ENCODE measurements at places on chromosomes 4 and X. TPM values are rescaled to one million over a fixed set of nuclear protein-coding genes. Genes with fewer than 3 reads are reported as not detected.

AMBN gene
- not detected for total RNA-seq

- DNase-seq, result no peak
These were observed 16.2 kb downstream of the ANK2 start for GRCh38 chr4:113065629-113066028.

F8A1 gene
- 21.5 TPM for total RNA-seq

GRCh38 chr4:74794382-74795010 is at the start of gene BTC:
TSS of gene BTC (minus strand) at chr4:74794523. CDS start at chr4:74794325, 198 bp downstream.
- DNase-seq, result peak; percentile 78

GRCh38 chrX:131918839-131919238 is 104.3 kb upstream of the STK26 start:
- DNase-seq, result no peak

OPRPN gene
- not detected for total RNA-seq

XK gene
- 9.3 TPM for total RNA-seq

GRCh38 chr4:124282301-124282898 is 430.1 kb downstream of the ANKRD50 start:
- no peak for DNase-seq

SSX7 gene
- total RNA-seq, result not detected

GRCh38 chrX:71195964-71196649 is 26.9 kb upstream of the GJB1 start:
- DNase-seq, result no peak

DNA sequence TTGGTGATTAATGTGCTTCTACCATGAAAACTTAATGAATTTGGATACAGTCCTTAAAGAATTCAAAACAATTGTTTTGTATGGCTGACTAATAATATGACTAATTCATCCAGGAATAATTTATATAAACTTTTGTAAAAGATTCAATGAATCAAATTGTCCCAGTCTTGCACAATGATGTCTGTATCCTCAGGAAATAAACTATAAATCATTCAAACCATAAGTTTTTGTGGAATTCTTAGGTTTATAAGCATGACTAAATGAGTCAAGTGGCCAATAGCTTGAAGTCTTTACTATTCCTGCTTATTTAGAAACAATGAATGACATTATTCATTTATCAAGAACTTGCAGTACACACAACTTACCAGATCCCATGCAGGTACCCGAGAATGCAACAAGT is 935.0 kb upstream of the INTU start:
- DNase-seq, result no peak

- no peak for DNase-seq
These were observed 24.6 kb upstream of the LRBA start for GRCh38 chr4:151039733-151040132.

- no peak for DNase-seq
These were observed 75.4 kb downstream of the MBNL3 start for GRCh38 chrX:132413459-132413858.

DNA sequence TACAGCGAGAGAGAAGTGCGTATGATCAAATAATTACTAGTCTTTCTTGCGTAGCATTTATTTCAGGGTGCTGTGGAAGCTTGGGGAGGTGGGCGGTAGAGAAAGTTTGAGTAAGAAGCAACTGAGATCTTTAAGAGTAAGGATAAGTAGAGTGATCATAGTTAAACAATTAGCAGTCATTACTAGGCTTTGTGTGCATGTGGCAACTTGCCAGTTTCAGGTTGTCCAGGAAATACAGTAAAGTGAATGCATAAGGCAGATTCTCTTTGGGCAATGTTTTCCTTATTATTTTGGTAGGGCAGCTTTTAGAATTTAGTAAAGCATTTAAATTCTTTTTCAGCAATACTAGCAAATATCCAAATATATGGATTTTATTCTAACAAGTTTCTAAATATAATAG is 57.0 kb downstream of the HPGDS start:
- DNase-seq, result peak; percentile 8

GIMD1 gene
- total RNA-seq, result not detected

- DNase-seq, result no peak
These were observed 1.4 kb upstream of the LGI2 start for GRCh38 chr4:25032126-25032525.

GRCh38 chr4:139450586-139450985 is 3.3 kb upstream of the RAB33B start:
- DNase-seq, result no peak

DDIT4L gene
- total RNA-seq, result 1.0 TPM

GRCh38 chr4:107747748-107748486 is 27.9 kb upstream of the PAPSS1 start:
- no peak for DNase-seq

CD40LG gene
- total RNA-seq, result not detected

GAGE12E gene
- not detected for total RNA-seq

- no peak for DNase-seq
These were observed 24.5 kb downstream of the RBBP7 start for GRCh38 chrX:16845686-16846085.

KIAA0232 gene
- 15.0 TPM for total RNA-seq

GPRASP3 gene
- total RNA-seq, result 3.6 TPM

DNA sequence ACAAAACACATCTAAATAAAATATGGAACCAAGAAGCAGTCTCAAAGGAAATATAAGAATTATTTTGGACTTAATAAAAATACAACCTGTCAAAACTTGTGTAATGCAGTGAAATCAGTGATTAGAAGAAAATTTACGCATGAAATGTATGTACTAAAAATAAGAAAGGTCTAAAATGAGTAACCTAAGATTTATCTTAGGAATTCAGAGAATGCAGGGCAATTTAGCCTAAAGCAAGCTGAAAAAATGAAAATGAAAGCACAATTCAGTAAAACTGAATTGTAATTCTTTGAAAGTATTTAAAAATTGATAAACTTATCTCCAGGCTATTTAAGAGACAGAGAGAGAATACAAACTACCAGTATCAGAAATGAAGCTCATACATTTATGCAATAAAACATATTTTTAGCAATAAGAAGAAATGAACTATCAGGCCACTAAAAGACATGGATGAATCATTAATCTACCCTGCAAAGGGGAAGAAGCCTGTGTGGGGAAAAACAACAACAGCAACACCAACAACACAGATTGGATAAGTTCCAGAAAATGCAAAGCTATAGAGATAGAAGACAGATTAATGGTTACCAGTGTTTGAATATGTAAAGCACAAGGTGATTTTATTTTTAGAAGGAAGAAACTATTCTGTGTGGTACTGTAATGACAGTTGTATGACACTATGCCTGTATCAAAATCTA is 442.0 kb upstream of the ADGRL3 start:
- DNase-seq, result no peak

DNA sequence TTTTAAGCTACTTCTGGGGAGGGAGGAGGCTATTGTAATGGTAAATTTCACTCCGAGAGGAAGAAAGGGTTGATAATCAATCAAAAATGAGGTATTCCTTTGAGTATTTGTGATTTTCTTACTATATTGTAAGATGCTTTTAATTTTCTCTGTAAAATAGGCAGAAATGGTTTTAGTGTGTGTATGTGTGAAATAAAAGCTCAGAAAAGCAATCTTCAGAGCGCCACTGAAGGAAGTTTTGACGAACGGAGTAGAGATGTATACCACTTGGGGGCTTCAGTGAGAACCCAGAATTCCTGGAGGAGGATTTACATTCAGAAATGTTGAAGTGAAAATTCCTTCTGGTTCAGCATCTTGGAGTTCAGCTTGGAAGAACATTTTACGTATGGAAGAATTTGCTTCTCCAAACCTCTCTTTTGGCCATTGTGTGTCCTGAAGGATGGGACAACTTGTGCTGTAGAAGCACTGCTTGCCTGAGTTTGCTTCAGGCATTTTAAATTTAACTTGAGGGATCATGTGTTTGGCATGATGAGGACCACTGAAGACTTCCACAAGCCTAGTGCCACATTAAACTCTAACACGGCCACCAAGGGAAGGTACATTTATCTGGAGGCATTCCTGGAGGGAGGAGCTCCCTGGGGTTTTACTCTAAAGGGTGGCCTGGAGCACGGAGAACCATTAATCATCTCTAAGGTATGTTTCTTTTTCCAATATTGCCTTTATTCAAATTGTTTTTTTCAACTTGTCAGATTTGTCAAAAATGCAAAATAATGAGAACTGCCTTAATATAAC is 695 bp downstream of the SHROOM3 start:
- no peak for DNase-seq

DNA sequence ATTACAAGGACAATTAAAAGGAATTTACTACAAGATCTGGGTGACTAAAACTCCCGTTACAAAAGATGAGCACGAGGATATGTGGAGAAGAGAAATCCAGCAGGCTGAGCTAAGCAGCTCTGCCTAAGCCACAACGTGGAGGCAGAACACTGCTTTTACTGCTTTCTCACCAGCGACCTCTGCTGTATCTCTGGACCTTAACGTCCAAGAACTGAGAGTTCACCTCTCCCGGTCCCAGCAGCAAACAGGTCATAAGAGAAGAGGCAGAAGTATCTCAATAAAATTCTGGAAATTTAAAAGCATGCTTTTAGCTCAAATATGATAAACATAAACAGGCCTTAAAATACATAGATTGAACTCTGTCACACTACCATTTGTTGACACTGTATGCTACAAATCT is 81.0 kb downstream of the ADGRA3 start:
- peak; percentile 55 for DNase-seq

VCX gene
- not detected for total RNA-seq

DNA sequence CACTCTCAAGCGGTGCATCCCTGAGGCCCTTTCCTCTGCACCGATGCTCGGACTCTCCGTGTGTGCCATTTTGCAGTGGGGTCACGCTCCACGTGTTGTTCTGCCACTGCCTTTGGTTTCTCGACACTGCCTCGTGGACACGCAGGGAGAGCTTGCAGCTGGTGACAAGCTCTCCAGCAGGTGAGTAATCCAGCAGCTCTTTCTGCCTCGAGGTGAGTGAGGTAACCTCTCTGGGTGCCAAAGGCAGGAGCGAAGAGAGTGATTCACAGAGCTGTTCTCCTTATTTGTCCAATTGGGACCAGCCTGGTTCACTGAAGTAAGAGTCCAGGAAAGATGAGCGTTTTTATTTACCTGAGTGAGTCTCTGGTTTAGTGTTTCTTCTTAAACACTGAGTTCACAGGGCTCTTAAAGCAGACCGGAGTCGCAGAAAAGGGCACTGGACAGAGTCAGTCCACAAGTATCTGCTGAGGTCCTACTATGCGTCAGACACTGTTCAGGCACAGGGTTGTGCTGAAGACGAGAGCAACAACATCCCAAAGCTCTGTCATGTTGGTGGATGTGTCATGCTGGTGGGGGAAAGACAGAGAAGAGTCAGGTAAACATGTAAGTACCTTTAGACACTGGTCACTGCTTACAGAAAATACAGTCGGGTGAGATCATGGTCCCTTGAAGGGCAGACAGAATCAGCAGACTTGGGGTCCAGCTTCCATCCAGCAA is 61.8 kb downstream of the FHDC1 start:
- DNase-seq, result peak; percentile 72

GRCh38 chr4:45346816-45347435 is 620.6 kb upstream of the GNPDA2 start:
- DNase-seq, result no peak

DNA sequence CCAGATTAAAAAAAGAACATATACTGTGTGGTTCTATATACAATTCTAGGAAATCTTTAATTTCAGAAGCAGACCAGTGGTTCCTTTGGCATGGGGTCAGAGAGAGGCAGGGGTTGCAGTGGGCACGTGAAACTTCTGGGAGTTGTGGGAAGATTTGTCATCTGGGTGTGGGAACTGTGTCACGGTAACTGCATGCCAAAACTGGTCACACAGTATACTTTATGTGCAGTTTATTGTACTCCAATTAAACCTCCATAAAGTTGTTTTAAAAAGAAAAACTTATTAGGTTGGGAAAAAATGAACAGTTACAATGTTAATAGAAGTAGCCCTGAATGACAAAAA is 26.7 kb upstream of the STS start:
- DNase-seq, result no peak
